Fibroblast of lung (primary cell): ENCODE measurements at places on chromosomes 4 and X. TPM values are rescaled to one million over a fixed set of nuclear protein-coding genes. Genes with fewer than 3 reads are reported as not detected.

DNA sequence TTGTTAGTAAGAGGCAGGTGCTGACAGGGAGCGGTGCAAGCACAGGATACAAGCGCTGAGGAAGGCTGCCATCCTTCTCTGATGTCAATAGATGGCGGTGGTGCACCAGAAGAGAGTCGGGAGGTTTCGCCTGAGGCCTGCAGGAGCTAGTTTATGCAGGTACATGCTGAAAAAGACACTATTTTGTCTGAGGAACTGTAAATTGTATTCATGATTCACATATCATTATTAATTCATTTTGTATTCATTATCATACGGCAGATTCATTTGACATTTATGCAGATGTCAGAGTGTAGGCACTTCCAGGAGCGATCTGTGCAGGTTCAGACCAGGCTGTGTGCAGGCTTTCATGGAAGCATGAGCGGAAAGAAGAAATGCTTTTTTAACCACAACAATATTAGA, 824.0 kb downstream of the STIM2 start:
- DNase-seq: peak; percentile 32

DNA sequence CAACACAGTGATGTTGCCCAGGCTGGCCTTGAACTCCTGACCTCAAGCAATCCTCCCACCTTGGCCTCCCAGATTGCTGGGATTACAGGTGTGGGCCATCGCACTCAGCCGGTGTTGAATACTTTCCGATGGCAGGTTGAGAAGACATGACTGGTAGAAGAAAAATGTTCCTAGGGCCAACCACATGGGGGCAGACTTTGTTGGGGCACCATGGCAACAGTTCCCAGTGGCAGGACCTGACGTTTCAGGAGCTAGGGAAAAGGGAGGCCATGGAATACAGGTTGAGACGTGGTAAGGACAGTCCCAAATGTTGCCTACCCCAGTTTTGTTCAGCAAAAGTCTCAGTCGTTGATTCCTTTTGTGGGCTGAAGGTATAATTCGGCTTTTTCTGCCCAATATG, 134.6 kb downstream of the ASMT start:
- no peak for DNase-seq

The FAM149A gene
- total RNA-seq: 9.4 and 11.3 TPM in 2 replicates

The OTUD6A gene
- total RNA-seq: not detected in 2 replicates

The SRPK3 gene
- total RNA-seq: 0.51 and 0.83 TPM in 2 replicates

The RASSF6 gene
- total RNA-seq: under 0.01 TPM in 1 of 2 replicates, not detected in the other

DNA sequence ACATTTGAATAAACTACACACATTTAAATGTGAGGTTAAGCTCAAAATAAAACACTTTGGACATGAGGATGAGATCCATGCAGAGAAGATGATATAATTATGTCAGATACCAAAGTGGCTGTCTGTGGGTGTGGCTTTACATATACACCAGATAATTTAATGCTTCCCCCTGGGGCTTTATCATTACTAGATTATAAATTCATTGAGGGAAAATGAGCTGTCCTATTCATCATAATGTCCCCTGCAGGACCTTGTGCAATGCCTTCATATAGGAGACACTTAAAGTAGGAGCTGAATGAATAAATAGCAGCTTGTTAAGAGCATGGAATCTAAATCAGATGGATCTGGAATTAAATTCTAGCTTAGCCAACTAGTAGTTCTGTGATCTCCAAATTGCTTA, 49.7 kb downstream of the OTC start:
- DNase-seq: no peak

DNA sequence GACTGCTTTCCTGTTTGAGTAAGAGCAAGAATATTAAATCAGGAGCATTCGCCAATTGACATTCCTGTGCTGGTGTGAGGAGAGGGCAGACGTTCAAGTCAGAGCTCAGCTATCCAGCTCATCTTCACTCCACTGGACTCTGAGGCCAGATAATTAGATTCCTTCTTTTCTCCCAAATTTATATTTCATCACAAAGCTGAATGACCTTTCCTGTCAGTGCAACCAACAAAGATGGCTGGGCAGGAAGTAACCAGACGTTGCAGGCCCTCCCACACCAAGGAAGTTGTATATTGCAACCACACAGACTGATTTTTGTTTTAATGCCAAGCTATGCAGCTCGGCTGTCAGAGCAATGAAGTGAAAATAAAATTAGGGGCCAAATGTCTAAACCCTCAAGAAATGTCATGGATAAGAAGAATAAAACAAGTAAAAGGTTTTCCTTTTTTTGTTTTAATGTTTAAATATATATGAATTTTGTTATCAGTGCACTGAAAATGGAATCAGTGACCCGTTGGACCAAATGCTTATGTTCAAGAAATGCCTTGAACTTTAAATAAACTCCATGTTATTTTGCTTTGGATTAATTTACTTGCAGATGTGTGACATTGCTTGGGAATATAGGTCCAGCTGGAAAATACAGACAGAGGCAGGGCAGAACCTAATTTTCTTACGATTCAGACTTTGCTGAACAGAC, 578.9 kb upstream of the FAT1 start:
- peak; percentile 30 for DNase-seq

The TMEM156 gene
- 0.17 and 0.26 TPM in 2 replicates for total RNA-seq

The ZIC3 gene
- total RNA-seq: not detected in 2 replicates

GRCh38 chrX:77446029-77446585, 1.1 kb upstream of the FGF16 start:
- no peak for DNase-seq

The SERPINA7 gene
- not detected in 2 replicates for total RNA-seq

The NALF2 gene
- total RNA-seq: not detected in 2 replicates

The HSD17B10 gene
- total RNA-seq: 41.6 and 46.0 TPM in 2 replicates

- peak; percentile 81 for DNase-seq
Measured at GRCh38 chrX:24259544-24260240, 54.2 kb downstream of the SUPT20HL2 start.

The FMR1NB gene
- not detected in 2 replicates for total RNA-seq

DNA sequence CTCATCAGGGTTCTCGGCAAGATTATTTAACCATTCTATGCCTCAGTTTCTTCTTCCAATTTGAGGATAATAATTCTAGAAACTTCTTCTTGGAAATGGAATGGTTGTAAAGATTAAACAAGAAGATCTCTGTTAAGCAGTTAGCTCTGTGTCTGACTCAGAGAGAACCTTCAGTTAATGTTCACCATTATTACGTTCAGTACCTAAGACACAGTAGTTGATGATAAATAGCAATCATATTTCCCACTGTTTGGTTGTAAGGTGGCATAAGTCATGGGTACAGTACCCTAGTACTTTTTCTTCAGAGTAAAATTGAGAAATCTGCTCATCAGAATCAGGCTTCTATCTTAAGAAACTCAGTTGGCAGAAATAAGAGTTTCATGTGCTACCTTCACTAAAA, 366.5 kb upstream of the BOD1L1 start:
- no peak for DNase-seq

- DNase-seq: no peak
Measured at GRCh38 chr4:184097241-184097605, 120.5 kb downstream of the ENPP6 start.

DNA sequence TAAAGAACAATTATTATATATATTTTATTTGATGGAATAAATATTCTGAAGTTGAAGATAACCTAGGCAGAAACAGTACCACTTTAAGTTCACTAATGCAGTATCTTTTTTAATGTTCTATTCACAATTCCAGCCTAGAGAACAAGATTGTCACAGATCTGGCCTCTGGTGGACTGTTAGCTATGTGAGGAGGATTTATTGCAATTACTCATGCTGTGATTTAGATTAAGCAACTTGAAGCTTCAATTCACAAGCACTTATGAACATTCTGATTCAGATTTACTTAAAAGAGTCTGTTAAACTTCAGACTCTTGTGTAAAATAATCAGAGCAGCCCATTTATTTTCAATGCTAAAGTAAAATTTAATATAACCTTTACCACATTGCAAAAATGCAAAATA, 1489.8 kb downstream of the STIM2 start:
- no peak for DNase-seq

- no peak for DNase-seq
Measured at GRCh38 chrX:155632431-155633100, 19.8 kb upstream of the TMLHE start.

DNA sequence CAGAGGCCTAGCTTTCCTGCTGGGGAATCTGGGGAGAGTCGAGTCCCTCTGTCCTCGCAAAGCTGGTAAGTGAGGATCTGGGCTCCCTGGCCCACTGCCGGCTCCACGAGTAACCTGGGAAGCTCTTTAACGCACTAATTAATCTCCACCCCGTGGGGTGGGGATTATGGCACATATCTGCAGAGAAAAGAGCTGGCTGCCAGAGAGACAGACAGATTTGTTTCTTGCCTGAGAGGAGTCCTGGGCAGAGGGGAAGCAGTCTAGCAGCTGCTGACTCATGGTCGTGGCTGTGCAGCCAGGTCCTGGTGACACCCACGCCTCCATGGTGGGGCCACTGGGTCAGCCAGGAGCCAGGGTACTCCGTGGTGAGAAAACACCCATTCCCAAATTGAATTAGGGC, 14.0 kb downstream of the SORCS2 start:
- peak; percentile 92 for DNase-seq

DNA sequence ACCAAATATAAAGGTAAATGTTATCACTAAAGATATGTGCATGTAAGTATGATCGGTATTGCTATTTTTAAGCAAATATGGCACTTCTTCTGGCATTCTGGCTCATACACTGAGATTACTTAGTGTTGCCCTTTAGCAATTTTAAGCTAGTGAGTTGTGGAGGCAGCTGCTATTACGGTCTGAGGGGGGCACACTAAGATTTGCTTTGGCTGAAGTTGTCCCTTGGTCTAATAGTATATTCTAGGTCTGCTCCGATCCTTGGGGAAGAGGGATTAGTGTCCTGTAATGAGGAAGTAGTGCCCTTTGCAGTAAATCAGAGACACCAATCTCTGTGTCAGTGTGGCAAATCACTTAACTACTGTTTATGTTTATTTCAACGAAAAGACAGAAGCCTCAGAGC, 196.5 kb upstream of the FTHL17 start:
- DNase-seq: peak; percentile 26

The PFKFB1 gene
- under 0.01 TPM in 1 of 2 replicates, not detected in the other for total RNA-seq

- no peak for DNase-seq
Measured at GRCh38 chr4:4338210-4339001, 48.4 kb downstream of the ZBTB49 start.

The NWD2 gene
- total RNA-seq: not detected in 2 replicates

DNA sequence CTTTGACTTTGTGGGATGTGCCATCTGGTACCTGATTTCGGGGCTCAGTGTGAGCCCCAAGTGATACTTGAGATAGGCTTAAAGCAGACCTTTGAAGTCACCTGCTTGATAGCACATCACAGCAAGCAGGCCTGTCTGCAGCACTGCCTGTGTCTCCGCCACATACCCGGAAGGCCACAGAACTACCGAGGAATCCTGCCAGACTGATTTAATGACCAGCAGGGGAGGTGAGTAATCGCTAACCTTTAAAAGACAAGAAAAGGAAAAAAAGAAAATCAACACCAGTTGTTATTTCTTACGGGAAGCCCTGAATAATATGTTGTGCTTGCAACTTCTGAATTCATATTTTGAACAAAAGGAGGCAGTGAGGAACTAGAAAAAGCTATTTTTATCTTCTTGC, 6.8 kb downstream of the PTCHD1 start:
- no peak for DNase-seq
